ENCODE measurements at places on chromosomes 4 and X. TPM values are rescaled to one million over a fixed set of nuclear protein-coding genes. Genes with fewer than 3 reads are reported as not detected.

Gene SH3BGRL
- 88.0 TPM for total RNA-seq

Gene GAGE12J
- not detected for total RNA-seq

Gene RIPPLY1
- total RNA-seq, result not detected

Gene FGD1
- total RNA-seq, result 9.4 TPM

Gene C4orf36
- 2.0 TPM for total RNA-seq

Gene AR
- 0.41 TPM for total RNA-seq

Gene QRFPR
- total RNA-seq, result 1.6 TPM

Gene TMEM164
- 6.9 TPM for total RNA-seq

Gene CPZ
- 2.9 TPM for total RNA-seq

Gene SPIN2A
- total RNA-seq, result 2.0 TPM

Gene NAT8L
- total RNA-seq, result 9.8 TPM

Gene RHOXF1
- total RNA-seq, result not detected

Gene PALLD
- total RNA-seq, result 17.1 TPM

Gene USP26
- total RNA-seq, result not detected

Gene SSX3
- total RNA-seq, result not detected

Gene PPA2
- 76.6 TPM for total RNA-seq

Gene F11
- total RNA-seq, result not detected

Gene RBM47
- 0.82 TPM for total RNA-seq

Gene USP27X
- 15.9 TPM for total RNA-seq

Gene DCAF4L1
- under 0.01 TPM for total RNA-seq

Gene HELT
- total RNA-seq, result not detected

Gene TMEM47
- 42.4 TPM for total RNA-seq

Gene EVC
- 2.4 TPM for total RNA-seq

Gene FSTL5
- total RNA-seq, result 106 TPM

Gene TRPC5OS
- not detected for total RNA-seq

Gene DDX53
- total RNA-seq, result not detected

Gene TRO
- 78.3 TPM for total RNA-seq

Gene KLB
- under 0.01 TPM for total RNA-seq

Gene CT45A1
- not detected for total RNA-seq

Gene DCAF12L1
- 0.41 TPM for total RNA-seq

Gene TMPRSS11D
- not detected for total RNA-seq

Gene MECP2
- 21.2 TPM for total RNA-seq

Gene DIPK2B
- 1.6 TPM for total RNA-seq

Gene DUX4
- not detected for total RNA-seq

Gene EOLA2
- total RNA-seq, result 13.5 TPM

Gene RHOH
- total RNA-seq, result 0.41 TPM

Gene TRIM60
- total RNA-seq, result not detected

Gene HS6ST2
- 13.0 TPM for total RNA-seq

Gene PHEX
- total RNA-seq, result 2.0 TPM

Gene IL15
- total RNA-seq, result 1.2 TPM

Data from frontal cortex (tissue), 4 donors.